ENCODE measurements at places on chromosomes 12 and 14.

- DNase-seq, result no peak
Observed at GRCh38 chr12:96084624-96085023, 49.2 kb upstream of the LTA4H start.

DNA sequence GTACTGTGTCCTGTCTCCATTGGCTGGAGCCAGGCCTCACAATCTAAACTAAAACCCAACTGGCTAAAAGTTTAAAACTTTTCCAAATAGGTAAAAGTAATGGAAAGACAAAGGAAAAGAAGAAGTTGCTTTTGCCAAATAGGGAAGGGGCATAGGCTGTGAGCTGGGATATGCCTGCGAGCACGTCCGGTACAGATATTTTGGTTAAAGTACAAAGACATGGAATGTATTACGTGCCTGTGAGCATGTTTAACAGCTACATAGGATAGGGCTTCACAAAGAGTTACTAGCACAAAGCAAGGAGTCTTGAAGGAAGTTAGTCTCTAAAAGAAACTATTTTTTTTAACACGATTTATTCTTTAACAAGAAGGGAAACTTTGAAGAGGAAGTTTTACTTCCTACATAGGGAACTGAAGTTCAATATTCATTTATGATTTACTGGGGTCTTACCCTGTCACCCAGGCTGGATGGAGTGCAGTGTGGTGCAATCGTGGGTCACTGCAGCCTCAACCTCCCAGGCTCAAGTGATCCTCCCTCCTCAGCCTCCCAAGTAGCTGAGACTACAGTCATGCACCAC lies 41.9 kb upstream of the INF2 start:
- no peak for DNase-seq

GRCh38 chr12:56387152-56387736 lies 24.6 kb upstream of the APOF start:
- DNase-seq, result no peak

DNA sequence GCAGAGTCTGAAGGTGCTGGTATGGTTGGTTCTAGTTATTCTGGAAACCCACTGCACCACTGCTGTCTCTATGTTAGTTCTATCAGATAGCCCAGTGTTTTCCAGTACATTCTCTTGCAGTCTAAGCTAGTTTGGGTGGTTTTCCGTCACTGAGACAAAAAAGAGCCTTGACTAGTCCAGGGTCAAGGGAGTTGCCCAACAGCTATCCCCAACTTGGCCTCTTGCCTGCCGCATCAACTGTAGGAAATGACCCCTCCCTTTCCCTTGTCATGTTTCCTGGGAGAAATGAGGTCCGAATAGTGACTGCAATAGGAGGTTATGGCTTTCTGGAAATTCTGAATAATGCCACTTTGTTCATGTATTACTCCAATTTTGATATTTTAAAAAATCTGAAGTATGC lies 160.4 kb downstream of the EFCAB11 start:
- DNase-seq, result no peak

DNA sequence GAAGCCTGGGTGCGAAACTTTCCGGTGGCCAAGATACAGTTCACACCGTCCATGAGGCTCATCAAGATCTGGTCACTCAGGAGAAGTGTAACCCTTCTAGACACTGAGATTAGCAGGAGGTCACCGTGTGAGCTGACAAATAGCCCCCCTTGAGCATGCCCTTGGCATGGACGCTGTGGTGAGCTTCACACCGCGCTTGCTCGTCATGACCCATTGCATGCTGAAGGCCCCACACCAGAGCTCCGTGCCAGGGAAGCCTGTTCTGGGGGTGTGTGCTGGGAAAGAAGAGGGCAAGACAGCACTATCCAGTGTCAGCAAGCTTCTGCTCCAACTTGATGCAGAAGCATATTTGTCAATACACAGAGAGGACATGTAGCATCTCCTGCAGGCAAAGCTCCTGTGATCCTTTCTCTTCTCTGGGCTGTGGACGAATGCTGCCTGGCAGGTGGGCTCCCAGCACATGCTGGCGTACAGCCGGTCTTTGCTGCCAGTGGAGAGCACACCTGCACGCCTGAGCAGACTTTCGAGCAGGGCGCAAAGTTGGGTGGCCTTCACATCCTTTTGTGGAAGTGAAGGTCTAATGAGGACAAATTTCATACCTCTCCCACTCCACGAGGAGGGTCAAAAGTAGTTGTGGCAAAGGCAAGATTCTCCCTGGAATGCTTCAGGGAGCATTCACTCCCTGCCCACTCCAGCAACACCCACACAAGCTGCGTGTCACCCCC lies 126.9 kb upstream of the FKBP4 start:
- DNase-seq, result no peak

GRCh38 chr14:23877111-23877510 lies 76.5 kb upstream of the DHRS4 start:
- DNase-seq, result no peak

DNA sequence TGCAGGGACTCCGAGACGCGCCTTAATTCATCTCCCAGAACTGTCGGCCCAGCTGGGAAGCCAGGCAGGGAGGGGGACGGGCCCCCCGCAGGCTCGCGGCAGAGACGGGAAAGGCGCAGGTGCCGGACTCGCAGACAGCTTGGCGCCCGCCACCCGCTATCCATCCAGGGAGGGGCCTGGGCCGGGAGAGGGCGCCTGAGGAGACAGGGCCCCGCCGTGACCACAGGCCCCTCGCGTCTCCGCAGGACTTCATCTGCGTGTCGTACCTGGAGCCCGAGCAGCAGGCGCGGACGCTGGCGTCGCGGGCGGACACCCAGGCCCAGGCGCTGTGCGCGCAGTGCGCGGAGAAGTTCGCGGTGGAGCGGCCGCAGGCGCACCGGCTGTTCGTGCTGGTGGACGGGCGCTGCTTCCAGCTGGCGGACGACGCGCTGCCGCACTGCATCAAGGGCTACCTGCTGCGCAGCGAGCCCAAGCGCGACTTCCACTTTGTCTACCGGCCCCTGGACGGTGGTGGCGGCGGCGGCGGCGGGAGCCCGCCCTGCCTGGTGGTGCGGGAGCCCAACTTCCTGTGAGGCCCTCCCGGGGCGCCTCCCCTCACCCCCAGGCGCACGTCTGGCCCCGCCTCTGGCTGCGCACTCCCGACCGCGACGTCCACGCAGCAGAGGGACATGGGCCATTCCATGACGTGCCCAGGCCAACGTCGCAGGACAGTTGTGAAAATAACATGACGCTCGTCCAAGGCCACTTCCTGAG lies 60.6 kb downstream of the LGMN start:
- DNase-seq, result no peak

DNA sequence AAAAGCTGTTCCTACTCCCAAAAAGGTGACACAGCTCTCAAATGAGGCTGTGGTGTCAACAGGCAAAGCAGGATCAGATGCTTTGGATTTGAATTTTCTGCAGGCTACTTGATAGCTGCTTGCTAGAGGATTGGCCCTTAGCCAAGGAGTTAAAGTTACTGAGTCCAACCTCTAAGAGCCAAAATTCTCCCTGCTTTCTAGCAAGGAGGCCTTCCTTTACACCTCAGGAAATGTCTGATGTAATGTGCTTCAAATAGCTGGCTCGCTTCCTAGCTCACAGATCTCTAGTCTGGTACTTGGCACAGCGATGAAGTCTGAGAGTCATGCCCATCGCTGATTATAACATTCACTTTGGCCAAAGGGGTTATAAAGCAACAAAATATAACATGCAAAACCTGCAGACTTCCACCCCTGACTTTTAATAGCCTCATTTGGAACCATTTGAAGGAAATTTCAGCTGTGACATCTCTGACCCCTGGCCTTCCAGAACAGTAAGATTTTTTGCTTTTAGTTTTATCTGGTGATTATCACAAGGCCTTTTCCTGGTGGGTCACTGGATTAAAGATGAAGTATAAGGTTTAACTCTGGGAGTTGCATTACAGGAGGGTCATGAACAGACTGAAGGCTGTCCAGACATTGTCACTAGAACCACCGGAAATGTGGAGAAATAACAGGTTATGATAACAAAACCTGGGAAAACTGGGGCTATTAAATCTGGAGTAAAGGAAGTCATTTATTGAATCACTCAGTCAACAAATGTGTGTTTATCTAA lies 189.7 kb downstream of the EPS8 start:
- no peak for DNase-seq

DNA sequence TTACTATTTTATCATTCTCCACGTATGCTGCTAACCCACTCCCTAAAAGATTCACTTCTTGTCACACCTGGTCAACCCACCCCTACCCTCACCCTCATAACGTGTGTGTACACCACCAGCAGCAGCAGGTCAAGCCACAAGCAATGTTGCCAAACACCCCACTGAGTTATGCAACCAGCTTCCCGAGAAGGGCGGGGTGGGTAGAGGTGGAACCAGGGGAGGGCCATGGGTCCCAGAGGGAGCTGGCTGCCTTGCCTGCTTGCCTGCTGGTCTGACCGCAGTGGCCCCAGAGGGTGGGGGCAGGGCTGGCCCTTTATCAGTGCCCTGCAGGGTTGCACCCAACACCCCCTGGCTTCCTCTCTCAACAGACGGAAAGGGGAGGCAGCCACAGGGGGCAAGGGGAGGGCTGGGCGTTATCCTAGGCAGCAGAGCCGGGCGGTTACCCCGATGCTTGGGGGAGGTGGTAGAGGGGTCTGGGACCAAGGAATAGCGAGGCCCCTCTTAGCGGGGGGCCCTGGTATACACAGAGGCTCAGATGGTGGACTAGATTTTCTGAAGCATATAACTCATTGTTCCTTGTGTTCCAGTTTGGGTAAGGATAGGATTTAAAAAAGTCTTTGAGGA lies 3.5 kb upstream of the NFE2 start:
- no peak for DNase-seq

DNA sequence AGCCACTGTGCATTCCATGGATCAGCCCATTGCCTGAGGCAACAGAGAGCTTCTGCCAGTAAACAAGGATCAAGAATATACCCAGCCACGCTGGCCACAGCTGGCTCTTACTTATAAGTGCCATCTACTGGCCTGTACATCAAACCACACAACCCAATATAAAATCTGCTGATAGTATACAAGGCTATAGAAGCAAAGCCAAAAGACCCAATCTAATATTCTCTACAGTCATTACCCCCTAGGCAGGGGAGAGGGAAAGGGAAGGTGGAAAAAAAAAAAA lies 4.4 kb upstream of the FAM186B start:
- no peak for DNase-seq

DNA sequence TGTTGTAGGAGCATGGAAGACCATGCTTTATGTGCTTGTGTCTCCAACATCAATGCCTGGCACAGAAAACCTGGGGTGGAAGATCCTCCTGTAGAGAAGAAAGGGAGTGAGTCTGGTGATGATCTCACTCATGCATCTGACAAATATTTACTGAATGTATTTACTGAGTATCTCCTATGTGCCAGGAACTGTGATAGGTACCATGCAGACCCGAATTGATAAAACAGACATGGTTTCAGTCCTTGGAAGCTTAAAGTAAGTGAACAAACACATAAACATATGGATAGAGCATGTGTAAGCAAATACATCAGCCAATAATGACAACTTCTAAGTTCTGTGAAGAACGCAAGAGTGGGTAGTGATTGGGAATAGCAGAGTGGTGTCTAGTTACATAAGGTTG lies 117.0 kb upstream of the CCDC198 start:
- DNase-seq, result no peak

DNA sequence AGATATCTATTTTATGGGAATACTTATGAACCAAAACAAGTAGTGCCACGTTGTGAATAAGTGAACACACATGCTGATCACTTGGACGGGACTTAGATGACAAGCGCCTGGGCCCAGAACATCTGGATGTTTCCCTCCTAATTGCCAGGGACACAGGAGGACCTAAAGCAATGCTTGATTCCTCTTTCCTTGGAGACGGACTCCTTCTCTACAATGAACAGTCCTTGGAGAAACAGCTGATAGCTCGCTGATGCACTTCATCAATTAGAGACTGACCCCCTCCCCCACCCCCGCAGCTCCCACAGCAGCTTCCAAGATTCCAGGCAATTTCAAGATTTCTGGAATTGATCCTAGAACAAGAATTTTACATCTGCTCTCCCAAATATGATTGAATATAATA lies 86.4 kb downstream of the ST8SIA1 start:
- DNase-seq, result no peak

DNA sequence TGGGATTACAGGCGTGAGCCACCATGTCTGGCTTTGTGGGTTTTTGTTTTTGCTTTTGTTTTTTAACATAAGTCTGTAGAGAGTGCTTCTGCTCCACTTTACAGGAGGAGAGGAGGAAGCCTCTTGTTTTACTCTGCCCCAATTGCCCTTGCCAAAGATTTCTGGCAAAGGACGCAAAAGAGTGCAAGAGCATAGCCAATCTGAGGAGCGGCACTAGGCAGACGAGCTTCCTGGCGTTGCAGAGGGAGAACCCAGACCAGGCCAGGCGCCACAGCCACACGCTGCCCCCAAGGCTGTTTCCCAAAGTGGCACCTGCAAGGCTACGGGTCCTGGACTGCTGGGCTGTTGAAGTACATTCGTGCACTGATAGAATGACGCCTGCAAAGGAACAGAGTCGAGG lies 96.2 kb downstream of the BBS10 start:
- no peak for DNase-seq

- no peak for DNase-seq
Observed at GRCh38 chr12:106157802-106158201, 19.0 kb upstream of the NUAK1 start.
